Right renal cortex interstitium (tissue), 3 donors: ENCODE measurements at places on chromosomes 4 and X. TPM values are rescaled to one million over a fixed set of nuclear protein-coding genes. Genes with fewer than 3 reads are reported as not detected.

Gene RBM46
- 0.08 TPM for polyA plus RNA-seq

Gene PDGFC
- polyA plus RNA-seq = 75.1 TPM

DNA sequence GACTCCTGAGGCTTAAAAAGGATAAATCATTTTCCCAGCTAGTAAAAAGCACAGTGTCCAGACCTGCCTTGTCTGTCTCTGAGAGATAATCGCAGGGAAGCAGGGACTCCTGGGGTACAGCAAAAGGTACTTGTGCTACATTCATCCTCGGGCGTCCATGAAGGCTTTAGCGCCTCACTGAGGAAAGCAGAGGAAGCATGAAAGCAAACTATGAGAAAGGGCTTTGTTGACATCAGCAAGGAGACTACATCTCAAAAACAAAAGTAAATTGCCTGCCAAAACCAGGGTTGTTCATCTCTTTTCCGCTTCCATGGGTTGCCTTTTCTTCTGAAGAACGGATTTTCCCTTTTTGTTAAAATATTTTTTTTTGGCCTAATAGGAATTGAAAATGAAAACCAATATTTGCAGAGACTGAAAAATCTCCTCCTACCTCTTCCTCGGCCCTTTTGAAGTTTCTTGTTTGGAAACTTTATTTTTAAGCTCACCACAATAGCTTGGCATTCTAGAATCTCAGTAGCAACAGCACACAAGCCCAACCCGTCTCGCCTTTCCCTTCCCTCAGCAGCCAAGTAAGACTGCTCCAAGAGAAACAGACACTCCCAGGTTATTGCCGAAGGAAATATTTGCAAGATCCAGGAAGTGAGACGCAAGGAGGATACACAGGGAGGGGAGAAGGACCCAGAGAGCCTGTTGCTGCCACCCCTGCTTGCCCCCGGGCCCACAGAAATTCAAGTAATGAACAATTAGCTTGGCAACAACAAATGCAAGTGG, 148.3 kb upstream of the DGKK start:
- DNase-seq = no peak

DNA sequence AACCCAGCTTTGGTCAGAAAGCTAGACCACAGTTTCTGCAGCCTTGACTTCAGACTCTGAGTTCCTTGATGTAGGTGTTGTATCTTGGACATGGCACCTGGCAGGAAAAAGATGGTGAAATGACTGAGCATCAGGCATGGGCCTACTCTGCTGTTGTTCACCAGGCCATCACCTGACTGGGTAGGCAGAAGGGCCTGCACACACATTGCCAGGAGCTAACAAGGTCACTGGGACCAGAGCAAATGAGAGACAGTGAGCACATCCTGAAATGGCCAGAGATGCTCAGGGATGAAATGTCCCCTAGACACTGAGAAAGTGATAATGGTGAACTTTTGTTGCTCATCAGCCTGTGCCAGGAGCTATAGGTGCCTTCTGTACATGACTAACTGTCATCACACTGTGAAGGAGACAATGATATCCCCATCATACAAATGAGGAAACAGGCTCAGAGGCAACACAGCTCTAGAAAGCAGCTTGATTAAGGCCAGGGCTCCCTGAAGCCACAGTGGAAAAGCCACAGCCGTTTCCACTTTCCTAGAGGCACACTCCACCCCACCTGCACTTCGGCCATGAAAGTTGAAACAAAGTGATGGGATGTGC, 128.3 kb downstream of the TSPAN5 start:
- DNase-seq = no peak

- DNase-seq = no peak
Measured at GRCh38 chr4:180372691-180373090, 1870.5 kb upstream of the TENM3 start.

DNA sequence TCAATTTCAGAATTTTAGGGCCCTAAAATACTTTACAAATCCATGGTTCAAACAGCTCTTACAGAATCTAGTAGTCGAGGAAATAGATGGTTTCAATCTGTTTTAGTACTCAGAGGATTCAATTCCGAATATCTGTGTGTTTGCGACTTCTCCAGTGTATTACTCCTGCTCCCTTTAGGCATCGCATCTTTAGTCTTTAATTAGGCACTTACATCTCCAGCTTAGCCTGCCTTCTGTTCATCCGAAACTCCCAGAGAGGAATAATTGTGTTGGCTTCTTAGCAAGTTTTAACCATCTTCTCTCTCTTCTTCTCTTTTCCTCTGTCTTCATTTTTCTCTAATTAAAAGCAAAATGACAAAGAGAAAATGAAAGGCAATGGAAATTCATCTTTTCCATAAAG, 1901.3 kb upstream of the TENM3 start:
- DNase-seq = no peak

GRCh38 chrX:110171442-110171841, 146.4 kb downstream of the AMMECR1 start:
- no peak for DNase-seq

GRCh38 chrX:642436-643240, 12.0 kb downstream of the SHOX start:
- no peak for DNase-seq
